Effector memory CD8-positive, alpha-beta T cell (primary cell): ENCODE measurements at places on chromosomes 2 and 18.

GRCh38 chr2:201220102-201220570 lies 37.2 kb downstream of the CASP10 start:
- no peak for DNase-seq

DNA sequence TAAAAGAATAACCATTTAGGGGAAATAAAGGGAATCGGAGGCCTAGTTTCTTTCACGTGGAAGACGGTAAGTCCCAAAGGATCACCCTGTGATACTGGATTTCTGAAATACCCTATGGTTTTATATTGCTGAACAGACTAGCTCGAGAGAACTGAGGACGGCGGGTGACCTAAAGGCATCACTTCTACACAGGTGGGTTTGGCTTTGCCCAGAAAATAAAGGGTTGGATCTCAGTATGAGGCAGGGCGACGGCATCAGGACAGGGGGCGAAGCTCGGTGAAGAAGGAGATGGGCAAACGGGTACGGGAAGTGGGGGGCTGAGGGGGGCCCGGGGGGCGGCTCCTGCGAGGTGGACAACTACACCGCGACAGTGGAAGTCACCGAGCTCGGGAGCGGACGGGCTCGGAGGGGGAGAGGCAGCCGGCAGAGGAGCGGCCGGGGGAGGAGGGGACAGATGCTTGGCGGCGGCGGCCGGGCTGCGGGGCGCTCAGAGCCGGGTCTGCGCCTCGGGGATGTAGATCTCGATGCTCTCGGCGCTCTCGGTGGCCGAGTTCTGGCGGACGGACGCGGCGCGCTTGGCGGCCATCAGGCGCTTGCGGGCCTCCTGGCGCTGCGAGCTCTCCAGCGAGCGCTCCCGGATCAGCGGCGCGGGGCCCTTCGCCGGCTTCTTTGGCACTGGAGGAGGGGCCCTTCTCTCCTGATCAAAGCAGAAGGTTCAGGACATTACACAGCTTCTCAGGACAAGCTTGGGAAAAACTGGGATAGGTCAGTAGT lies 48.9 kb downstream of the TGIF1 start:
- no peak for DNase-seq

GRCh38 chr18:55748227-55748738 lies 160.3 kb upstream of the TCF4 start:
- DNase-seq: no peak

DNA sequence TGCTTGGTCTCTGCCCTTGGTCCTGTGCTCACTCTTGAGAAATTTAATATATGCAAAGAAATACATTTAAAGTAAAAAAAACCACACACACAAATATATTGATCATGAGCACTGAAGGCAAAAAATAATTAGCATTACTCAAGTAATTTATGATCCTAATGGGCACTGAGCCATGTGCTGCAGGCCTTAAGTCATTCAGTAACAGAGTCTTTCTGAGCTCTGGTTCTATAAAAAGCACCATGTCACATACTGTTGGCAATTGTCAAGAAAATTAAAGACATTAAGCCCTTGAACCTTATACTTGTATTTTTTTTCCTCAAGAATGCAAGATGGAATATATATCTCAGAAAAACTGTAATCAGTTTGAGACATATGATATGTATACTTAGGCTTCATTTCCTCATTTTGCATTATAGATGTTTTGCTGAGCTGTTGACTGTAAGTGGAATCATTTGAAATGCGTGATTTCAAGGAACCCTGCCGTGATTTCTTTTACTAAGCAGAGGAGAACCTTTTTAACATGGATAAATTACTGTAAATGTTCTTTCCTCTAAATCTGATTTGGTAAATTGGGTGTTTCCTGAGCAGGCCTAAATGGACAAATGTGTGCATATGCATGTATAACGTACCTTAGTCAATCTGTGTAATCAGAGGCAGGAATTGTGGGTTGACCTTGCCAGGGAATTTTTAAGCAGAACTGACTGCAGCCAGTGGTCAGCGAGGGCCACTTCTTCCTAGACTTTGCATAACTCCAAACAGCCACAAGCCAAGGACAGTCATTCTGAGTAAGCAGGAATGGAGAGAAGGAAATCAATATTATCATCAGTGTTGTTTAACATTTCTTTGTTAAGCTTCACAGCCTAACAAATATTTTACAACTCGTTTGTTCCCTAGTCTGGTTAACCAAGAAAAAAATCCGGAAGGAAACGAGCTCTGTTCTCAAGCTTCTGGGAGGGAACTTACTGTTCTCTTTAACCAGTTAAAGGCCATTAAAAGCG lies 191.5 kb upstream of the ATP5MC3 start:
- no peak for DNase-seq

- DNase-seq: no peak
These were observed 6.8 kb downstream of the FHL2 start for GRCh38 chr2:105391763-105392662.

GRCh38 chr2:101064505-101064867 lies 62.4 kb downstream of the RPL31 start:
- no peak for DNase-seq

- DNase-seq: no peak
These were observed 84.6 kb upstream of the GYPC start for GRCh38 chr2:126571403-126571802.

- DNase-seq: no peak
These were observed 297.1 kb downstream of the TCF4 start for GRCh38 chr18:55290898-55291297.

DNA sequence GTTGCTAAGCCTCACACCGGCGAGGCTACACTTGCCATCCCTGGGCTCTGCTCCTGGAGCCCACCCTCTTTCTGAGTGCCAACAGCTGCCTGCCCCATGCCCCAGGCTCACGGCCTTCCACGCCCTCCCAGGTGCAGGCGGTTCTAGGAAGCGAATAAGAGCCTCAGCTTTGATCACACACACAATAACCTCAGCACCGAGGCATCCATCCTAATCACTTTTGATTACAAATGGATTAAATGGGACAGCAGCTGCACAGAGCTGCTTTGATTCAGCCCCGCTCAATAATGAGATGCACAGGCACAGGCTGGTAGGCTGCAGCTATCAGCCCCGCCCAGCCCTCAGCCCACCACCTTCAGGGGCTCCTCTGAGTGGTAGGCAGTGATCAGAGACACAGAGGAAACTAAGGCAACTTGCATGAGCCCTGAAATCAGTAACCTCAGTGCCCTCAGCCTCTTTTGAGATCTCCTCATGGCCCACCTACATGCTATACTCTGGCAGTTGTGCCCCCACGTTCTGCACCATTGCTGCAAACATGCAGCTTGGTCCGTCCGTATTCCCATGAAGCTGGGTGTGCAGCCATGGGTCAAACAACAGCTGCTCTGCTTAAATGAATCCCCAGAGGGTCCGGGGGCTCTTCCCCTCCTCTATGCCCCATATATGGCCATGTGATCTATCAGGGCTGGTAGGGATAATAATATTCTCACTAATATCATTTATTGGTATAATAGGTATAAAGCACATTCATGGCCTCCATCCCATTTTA lies 171.4 kb downstream of the SETBP1 start:
- no peak for DNase-seq

- DNase-seq: no peak
These were observed 22.3 kb downstream of the KLF7 start for GRCh38 chr2:207143215-207144172.

DNA sequence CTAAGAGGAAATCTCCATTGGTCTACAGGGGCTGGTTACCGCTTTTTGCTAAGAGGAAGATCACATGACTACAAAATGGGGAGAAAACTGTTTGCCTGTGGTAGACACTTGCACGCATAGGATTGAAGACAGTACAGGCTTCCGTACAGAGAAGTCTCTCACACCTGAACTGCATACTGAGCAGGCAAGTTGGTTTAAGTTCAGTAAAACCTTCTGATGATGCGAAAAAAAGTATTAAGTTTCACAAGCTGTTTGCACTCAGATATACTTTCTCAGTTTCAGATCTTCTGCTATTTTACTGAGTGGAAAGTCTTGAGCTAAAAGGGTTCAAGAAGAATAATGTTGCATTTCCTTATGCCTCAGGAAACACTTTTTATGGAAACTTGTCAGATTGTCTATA lies 292.2 kb upstream of the MC4R start:
- no peak for DNase-seq
